ENCODE measurements at places on chromosomes 13 and 19. TPM values are rescaled to one million over a fixed set of nuclear protein-coding genes. Genes with fewer than 3 reads are reported as not detected.
A peak's percentile ranks its signal among the peaks of the same experiment; 100 is the strongest.

Gene MAST3
- 16.7 TPM for polyA plus RNA-seq

Gene ABCC4
- polyA plus RNA-seq = 4.8 TPM

- peak; percentile 69 for DNase-seq
- no peaks in the 10 kb centered on the region for H3K36me3 ChIP-seq
- peaks cover 15% of the 10 kb centered on the region for H3K4me1 ChIP-seq
- H3K27me3 ChIP-seq = no peaks in the 10 kb centered on the region
These were observed 15.0 kb upstream of the PGLS start for GRCh38 chr19:17496337-17496997.

DNA sequence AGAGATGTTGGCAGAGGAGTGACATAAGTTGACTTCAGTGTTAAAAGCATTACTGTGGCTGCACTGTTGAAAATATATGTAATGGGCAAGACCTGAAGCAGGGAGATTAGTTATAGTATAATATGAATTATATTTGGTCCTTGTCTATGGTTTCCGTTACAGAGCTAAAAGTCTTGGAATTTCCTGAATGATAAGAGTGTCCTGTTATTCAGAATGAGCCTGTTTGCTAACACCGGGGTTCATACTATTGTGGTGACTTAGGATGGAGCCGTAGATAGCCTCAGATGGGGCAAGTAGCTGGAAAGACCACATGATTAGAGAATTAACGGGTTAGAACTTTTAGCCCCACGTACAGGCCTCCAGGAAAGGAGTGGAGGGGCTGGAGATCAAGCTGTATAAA is 5.7 kb downstream of the USPL1 start:
- H3K4me1 ChIP-seq = peaks cover 36% of the 10 kb centered on the region
- DNase-seq = no peak
- no peaks in the 10 kb centered on the region for H3K27me3 ChIP-seq
- H3K27ac ChIP-seq = no peak overlapping the region

- no peak overlapping the region for H3K4me3 ChIP-seq
- H3K27ac ChIP-seq = no peak overlapping the region
- DNase-seq = no peak
- no peaks in the 10 kb centered on the region for H3K36me3 ChIP-seq
- no peaks in the 10 kb centered on the region for H3K27me3 ChIP-seq
- H3K4me1 ChIP-seq = no peaks in the 10 kb centered on the region
These were observed 379.2 kb upstream of the MIR17HG start for GRCh38 chr13:90968166-90968904.

- DNase-seq = no peak
- no peaks in the 10 kb centered on the region for H3K27me3 ChIP-seq
- no peak overlapping the region for H3K4me3 ChIP-seq
- no peaks in the 10 kb centered on the region for H3K36me3 ChIP-seq
These were observed 40.0 kb upstream of the KL start for GRCh38 chr13:32976056-32976805.

GRCh38 chr13:39506559-39507390 is 96.2 kb downstream of the LHFPL6 start:
- no peak for DNase-seq
- no peak overlapping the region for H3K4me3 ChIP-seq
- no peaks in the 10 kb centered on the region for H3K27me3 ChIP-seq
- no peak overlapping the region for H3K27ac ChIP-seq
- H3K36me3 ChIP-seq = no peaks in the 10 kb centered on the region
- no peaks in the 10 kb centered on the region for H3K4me1 ChIP-seq

DNA sequence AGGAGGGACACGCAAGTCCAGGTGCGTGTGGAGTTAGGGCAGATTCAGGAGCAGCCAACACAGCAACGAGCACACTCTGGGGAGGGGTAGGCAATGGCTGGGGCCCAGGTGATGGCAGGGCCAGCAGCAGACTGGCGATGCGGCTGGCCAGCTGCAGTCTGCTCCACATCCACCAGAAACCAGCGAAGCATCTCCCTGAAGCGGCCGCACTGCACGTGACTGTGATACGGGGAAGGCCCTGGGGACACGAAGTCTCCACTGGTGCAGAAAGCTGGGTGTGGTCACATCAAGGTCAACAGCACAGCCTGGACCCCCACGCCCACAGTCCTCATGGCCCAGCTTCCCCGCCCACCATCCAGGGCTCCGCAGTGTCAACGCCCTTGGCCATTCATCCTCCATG is 21.3 kb upstream of the EPHX3 start:
- no peaks in the 10 kb centered on the region for H3K4me1 ChIP-seq
- peaks cover 92% of the 10 kb centered on the region for H3K36me3 ChIP-seq
- no peak for DNase-seq
- H3K4me3 ChIP-seq = no peak overlapping the region
- H3K27me3 ChIP-seq = no peaks in the 10 kb centered on the region

DNA sequence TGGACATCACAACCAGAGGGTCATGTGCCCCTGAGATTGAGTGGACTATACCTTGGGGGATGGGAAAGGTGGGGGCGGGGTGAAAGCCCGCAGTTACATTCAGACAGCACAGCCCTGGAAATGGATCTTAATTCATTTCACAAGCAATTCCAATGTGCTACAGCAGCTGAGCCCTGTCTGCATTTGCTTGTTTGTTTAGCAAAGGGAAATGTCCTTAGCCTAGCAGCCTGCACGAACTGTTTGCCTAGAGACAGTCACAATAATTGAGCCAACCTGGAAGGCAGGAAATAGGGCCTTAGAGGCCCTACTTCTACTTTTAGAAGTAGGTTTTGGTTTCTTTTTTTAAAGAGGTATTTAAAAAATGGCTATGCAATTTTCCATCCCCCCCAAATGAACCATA is 177.3 kb upstream of the KL start:
- H3K27ac ChIP-seq = no peak overlapping the region
- H3K36me3 ChIP-seq = no peaks in the 10 kb centered on the region
- H3K4me1 ChIP-seq = no peaks in the 10 kb centered on the region
- no peak overlapping the region for H3K4me3 ChIP-seq
- H3K27me3 ChIP-seq = no peaks in the 10 kb centered on the region

DNA sequence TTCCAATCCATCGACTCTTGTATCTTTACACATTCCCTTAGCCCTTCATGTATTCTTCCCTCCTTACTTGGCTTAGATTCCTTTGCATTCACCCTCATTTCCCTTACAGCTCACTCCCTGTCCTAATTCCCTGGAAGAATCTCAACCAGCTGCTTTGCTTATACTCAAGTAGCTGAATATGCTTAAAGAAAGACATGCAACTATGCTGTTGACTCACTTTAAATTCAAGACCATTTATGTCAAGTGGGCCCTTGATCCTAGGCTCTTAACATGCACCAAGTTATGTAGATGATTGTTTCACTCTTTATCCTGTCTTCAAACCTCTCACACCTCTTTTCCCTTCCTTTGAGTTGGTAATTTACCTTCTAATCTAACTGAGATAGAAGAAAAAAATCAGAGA is 7.4 kb downstream of the CCDC122 start:
- H3K4me1 ChIP-seq = no peaks in the 10 kb centered on the region
- no peak overlapping the region for H3K27ac ChIP-seq
- no peaks in the 10 kb centered on the region for H3K27me3 ChIP-seq
- no peaks in the 10 kb centered on the region for H3K36me3 ChIP-seq
- DNase-seq = no peak

DNA sequence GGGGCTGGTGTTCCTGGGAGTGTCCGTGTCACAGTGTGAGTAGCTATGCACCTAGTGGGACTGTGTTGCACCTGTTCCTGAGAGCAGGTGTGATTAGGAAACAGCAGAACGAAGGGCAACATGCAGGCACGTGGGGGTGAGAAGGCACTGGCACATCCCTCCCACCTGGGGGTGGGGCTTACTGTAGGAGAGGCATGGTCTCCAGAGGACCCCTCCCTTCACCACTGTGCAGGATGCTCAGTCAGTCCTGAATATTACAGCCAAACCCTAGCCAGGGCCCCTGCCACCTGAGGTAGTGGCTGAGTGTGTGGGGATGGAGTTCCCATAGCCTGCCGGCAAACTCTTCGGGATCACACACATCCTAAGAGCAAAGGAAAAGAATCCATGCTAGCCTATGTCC is 99.2 kb downstream of the ZDHHC20 start:
- H3K27me3 ChIP-seq = no peaks in the 10 kb centered on the region
- no peaks in the 10 kb centered on the region for H3K4me1 ChIP-seq
- no peaks in the 10 kb centered on the region for H3K36me3 ChIP-seq
- no peak for DNase-seq
- H3K4me3 ChIP-seq = no peak overlapping the region

DNA sequence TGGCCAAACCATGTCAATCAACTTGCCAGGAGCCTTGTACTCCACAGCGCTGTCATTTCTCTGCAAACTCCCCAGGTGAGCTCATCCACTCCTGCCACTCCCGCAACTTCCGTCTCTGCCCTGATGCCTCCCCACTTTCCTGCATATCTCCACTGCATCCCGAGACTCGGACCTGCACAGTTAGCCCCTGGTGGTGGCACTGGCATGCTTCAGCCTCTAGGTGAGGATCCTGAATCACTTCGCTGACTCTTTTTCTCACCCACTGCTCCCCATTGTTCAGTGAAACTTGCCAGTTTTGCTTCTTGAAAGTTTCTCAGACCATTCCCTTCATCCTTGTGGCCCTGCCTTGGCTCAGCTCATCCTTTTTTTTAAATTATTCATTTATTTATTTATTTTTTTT is 3.4 kb upstream of the CTU1 start:
- no peak overlapping the region for H3K4me3 ChIP-seq
- no peaks in the 10 kb centered on the region for H3K27me3 ChIP-seq
- H3K36me3 ChIP-seq = no peaks in the 10 kb centered on the region
- no peak overlapping the region for H3K27ac ChIP-seq

Data from CD4-positive, alpha-beta memory T cell (primary cell).